Kidney glomerular epithelial cell (primary cell): ENCODE measurements at places on chromosomes 12 and 14.

DNA sequence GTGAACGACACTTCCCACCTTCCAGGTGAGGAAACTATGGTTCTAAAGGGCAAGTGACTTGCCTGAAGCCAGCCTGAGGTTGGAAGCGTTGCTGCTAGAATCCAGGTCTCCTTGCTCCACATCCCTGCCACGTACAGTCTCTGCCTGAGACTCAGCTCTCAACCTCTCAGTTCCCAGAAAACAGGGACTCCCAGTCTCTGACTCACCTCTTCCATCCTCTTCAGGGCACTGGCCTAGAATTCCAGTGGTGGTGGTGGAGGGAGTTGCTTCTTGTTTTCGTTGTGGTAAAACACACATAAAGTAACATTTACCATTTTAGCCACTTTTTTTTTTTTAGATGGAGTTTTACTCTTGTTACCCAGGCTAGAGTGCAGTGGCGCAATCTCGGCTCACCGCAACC lies 7.3 kb downstream of the GPR68 start:
- DNase-seq = no peak

GRCh38 chr14:60573943-60574495 lies 65.1 kb downstream of the SIX6 start:
- no peak for DNase-seq

GRCh38 chr12:24229031-24229700 lies 279.7 kb upstream of the SOX5 start:
- DNase-seq = no peak

DNA sequence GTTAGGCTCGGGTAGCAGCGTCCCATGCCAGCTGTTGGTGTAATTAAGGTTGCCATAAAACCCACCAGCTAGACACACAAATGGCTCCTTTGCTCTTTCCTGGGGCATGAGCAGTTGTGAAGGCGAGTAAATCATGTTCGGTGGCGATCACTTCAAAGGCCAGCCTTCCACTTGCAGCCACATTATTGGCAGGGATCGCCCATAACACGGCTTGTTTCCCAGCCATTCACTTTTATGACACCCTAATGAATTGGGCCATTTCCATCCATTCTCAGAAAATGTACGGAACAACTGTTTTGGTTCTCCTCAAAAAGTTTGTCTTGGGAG lies 63.4 kb downstream of the BEGAIN start:
- DNase-seq = no peak

GRCh38 chr12:46391630-46392029 lies 19.1 kb upstream of the SLC38A2 start:
- no peak for DNase-seq

GRCh38 chr12:83471341-83471740 lies 784.6 kb downstream of the TMTC2 start:
- no peak for DNase-seq

- DNase-seq = peak; percentile 50
Measured at GRCh38 chr14:64465831-64466554, 694 bp downstream of the AKAP5 start.

DNA sequence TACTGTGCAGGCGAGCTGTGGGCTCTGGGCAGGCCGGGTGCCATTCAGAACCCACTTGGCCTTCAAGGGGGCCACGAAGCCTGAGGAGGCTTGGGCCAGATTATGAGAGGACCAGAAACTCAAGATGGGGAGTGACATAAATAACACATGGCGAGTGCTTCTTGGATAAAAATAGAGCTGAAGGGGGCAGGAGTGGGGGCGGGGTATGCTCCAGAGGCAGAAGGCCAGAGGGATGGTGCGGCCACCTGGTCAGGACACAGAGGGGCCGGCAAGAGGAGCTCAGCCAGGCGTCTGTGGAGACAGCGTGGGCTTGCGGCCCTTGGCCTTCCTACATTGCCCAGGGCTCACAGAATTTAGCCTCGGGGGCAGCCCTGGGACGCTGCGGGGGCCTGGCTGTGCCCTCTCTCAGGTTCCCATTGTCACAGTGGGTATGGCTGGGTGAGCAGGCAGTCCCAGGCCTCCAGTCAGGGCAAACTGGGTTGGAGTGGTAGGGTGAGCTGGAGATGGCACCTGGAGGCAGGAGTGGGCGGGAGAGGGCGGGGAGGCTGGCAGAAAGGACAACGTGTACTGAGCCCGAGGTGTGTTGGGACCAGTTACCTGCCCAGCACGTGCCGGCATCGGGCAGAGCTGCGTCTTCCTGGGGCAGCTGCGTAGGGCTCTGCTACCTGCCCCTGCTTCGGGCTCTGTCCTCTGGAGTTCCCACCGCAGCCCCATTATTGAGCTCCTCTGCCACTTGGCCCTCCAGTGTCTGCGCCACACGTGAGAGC lies 7.4 kb upstream of the SLC25A29 start:
- no peak for DNase-seq

GRCh38 chr12:55142669-55143565 lies 16.7 kb downstream of the OR9K2 start:
- DNase-seq = peak; percentile 47

DNA sequence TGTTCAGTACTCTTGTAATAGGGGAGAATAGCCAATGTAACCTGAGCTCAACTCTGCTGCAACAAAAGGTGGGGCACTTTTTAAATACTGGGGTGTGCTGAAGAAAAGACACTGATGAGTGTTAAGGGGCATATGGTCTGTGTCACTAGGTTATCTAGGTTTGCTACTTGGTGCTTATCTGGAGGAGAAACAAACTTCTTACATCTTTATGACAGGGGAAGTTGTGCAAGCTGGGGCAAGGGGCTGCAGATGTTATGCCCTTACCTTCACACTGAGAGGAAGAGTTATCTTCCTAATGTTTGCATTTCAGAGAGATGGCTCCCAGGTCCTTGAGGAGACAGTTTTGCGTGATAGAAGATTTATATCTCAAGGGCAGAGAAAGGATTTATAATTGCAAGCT lies 90.9 kb upstream of the PKP2 start:
- no peak for DNase-seq

DNA sequence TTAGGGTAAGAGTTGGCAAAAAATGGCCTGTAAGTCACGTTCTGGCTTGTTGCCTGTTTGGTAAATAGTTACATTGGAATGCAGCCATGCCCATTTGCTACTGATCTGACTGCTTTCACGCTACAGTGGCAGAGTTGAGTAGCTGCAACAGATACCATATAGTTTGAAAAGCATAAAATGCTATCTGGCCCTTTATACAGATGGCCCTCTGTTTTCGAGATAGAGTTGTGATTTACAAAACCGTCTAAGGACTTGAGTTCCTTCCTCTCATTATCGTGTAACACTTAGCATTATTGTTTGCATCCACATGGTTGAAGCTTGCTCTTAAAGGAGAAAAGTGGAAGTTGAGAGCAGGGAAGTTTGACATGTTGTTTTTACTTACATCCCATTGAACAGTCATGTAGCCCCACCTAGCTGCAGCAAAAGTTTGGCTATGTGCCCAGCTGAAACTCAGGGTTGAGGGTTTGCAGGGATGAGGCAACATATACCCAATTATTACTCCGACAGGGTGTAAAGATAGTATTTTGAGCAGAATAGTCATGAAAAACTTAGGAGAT lies 11.3 kb upstream of the SCFD1 start:
- peak; percentile 9 for DNase-seq

DNA sequence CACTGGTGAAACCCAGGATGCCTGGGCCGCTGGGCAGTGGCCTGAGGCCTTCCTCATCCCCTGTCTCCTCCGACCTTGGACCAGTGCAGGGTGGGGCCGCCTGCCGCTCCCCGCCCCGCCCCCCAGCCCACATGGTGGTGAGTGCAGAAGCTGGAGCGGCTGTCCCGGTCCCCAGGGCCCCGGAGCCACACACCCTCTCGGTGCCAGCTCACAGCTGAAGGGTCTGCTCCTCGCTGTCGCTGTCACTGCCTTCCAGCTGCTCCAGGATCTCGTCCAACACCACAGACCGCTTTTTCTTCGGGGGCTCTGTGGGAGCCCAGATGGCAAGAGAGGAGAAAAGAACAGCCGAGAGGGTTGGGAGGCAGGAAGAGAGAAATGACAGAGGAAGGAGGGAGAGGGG lies 143.1 kb downstream of the RBM19 start:
- no peak for DNase-seq

DNA sequence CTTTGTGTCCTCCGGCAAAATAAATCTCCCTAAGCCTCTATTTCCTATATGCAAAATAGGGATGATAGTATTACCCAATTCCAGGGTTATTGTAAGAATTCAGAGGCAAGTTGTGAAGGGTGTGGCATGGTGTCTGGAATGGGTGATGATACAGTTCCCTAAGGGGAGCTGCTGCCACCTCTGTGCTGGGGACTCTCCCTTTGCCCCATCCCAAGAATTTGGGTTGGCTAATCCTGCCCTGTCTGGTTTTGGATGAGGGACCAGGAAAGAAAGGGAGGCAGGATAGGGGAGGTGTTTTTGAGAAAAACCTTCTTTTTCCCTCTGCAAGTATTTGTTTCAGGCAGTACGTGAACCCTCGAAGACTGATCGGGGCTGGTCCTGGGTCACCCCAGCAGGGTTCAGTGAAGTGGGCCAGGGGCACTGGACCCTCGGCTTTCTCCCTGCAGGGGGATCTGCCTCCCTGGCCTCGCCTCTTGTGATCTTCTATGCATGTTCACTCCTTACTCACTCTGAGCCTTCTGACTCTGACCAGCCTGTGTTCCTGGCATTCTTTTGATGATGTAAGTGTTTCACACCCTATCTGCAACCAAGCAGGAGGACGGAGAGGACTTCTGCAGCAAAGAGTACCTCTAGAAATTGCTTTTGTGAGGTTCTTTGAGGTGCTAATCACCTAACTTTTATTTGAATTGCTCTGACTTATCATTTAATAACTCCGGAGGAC lies 60.8 kb downstream of the RASSF3 start:
- peak; percentile 25 for DNase-seq

DNA sequence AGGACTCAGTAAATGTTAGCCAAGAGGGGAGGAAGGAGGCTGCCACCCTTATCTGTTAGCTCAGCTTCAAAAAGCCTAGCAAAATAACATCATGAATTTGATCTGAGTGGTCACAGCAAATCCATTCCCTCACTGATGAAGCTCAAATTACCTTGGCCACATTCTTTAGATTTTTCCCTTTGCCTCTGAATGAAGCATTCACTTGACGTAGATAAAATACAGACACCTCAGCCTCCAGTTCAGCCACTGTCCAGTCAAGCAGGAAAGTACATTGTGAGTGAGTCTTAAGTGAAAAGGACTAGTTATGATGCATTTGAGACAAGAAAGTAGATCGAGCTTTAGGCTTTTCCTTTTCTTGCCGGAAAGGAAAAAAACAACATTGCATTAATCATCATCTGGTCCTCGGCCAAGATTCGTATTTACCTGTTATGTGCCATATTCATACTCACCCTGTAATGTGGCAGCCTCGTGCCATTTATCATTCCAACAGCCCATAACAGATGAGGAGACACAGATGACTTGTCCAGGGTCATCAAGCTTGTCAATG lies 146.5 kb downstream of the ETV6 start:
- peak; percentile 94 for DNase-seq

DNA sequence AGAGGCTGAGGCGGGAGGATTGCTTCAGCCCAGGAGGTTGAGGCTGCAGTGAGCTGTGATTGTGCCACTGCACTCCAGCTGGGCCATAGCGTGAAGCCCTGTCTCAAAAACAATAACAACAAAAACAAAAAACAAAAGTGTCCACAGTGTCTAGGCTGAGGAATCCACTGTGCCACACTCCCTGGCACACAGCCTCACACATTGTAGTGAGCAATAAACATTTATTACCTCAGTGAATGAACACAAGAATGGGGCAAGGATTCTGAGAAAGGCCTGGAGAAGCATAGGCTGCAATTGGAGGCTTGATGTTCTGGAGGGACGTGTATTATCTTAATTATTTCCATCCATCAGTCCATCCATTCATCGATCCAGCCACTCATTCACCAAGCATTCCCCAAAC lies 17.1 kb upstream of the P2RX7 start:
- no peak for DNase-seq

DNA sequence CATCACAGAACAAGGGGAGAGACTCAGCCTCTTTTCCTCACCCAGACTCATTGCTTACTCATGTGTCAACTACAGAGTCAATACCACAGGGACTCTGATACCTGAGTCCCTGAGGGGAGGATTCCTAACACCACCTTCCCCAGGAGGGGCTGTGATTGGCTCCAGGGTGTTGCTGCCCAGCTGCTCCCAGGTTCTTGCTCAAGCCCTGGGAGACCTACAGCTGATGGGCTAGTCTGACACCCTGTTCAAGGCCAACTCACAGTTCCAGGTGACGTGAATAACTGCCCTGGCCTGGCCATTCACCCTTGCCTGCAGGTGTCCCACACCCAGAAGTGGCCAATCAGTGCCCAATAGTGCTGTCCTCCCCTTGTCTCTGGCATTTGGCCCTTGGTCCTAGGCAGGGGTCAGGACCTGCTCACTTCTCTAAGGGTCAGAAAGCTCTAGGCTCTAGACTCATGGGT lies 8.6 kb downstream of the SPRYD4 start:
- no peak for DNase-seq

GRCh38 chr12:95342008-95342407 lies 124.4 kb downstream of the VEZT start:
- DNase-seq = no peak

- DNase-seq = no peak
Measured at GRCh38 chr12:124940143-124940392, 25.6 kb upstream of the UBC start.

GRCh38 chr12:6838854-6839253 lies 1.9 kb upstream of the GNB3 start:
- no peak for DNase-seq

GRCh38 chr14:55399852-55400251 lies 11.8 kb downstream of the ATG14 start:
- no peak for DNase-seq
